ENCODE measurements at places on chromosomes 2 and 18. TPM values are rescaled to one million over a fixed set of nuclear protein-coding genes. Genes with fewer than 3 reads are reported as not detected.

The PRSS56 gene
- not detected for polyA plus RNA-seq

- no peak for DNase-seq
These were observed 37.3 kb downstream of the CYRIA start for GRCh38 chr2:16628314-16628713.

GRCh38 chr2:99636144-99637034 is 146.6 kb upstream of the REV1 start:
- DNase-seq = no peak

GRCh38 chr2:160353166-160353565 is 140.4 kb downstream of the RBMS1 start:
- no peak for DNase-seq

DNA sequence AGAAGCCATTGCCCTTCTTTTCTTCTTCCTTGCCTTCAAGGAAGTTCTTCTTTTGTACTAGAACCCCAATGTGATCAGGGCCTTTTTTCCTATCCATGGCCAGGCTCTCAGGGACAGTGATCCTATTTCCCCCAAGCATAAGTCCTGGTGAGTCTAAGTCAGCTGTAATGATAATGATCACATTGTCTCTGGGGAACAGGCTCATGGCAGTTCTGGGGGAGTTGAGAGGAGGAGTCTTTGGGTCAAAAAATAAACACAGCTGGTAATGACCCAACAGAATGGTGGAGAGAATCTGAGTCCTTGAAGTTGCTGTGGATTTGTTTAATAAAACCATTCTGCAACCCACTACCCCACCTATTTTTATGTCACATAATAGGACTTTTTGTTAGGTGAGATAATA is 96.6 kb downstream of the SOCS6 start:
- DNase-seq = no peak

DNA sequence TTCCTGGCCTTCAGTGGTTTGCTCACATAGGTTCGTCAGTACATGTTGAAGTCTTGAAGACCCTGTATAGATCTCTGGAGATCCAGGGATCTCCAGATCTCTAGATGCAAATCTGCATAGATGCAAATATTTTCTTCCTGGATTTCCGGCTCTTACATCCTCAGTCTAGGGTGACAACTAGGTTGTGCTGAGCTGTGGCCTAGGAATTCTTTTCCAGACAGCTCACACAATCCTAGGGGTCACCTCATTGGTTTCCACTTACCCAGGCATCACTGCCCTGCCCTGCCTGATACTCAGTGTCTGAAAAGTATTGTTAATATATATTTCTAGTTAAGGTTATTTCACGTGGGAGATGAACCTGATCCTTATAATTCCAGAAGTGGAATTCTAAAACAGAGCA is 105.1 kb upstream of the TTC27 start:
- no peak for DNase-seq

The MRPS5 gene
- polyA plus RNA-seq = 81.2 TPM

DNA sequence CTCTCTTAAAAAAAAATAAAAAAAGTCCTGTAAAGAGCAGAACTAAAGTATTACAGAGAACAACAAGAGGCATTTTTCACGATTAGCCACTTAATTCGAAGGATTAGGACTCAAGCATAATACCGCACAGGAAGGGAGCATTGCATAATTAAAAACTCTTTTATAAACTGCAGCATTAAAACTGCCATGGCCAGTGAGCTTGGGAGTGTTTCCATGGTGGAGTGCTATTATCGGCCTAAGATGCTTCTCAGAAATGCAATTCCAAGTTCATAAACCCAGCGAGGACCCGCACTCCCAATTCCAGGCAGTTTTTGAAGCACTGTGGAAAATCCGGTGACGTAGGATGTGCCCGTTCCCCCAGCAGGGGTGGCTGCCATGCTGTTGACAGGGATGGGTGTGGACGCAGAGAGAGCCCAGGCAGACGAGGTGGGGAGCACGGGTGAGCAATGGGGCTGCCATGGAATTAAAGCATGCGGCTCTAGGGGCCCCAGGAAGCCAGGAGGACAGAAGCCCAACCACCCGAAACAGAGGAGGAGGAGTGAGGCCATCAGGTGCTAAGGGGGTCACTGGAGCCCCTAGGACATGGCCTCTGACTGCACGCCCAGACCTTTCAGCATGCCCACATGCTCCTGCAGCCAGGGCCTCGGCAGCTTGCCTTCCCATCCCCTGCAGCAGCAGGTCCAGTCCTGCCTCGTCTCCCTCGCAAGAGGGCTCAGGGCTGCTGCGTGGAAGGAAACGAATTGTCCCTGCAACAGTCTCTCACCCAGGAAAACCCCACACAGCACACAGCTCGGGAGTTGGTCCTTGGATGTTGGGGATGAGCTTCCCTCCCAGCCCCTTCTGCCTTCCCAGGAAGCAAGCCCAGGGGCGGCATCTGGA is 233.4 kb downstream of the NDUFA10 start:
- no peak for DNase-seq

DNA sequence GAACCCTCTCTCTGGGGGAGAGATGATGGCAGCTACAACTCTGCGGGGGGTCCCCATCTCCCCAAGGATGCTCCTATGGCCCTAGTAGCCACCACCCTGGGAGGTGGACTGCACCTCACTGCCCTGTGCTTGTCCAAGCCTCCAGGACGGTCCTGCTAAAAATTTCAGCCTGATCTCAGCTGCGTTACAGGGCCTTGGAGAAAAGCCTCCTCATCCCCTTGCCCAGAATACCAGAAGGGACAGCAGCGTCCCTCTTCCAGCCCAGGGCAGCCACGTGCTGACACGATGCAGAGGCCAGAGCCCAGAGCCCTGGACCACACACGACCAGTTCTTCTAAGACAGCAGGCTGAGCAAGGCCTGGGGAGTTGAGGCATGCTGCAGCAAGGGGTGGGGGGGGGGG is 81.9 kb downstream of the GFPT1 start:
- DNase-seq = no peak

GRCh38 chr2:70956141-70956540 is 20.4 kb downstream of the ATP6V1B1 start:
- DNase-seq = no peak

DNA sequence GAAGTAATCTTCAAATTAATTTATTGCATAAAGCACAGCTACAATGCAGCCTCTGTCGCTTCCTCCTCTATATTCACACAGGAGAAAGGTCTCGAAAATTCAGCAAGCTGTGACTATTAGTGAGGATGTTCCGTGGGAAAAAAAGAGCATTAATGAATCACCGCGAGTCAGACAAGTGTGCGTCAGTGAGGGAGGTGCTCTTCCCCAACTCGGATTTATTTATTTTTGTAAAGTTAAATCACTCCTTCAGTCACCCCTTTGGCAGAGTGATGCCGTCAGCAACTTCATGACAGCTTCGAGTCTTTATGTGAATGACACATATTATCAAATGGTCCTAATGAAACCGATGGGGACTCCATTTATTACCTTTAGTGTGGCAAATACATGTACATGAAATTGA is 648.9 kb upstream of the SALL3 start:
- no peak for DNase-seq

DNA sequence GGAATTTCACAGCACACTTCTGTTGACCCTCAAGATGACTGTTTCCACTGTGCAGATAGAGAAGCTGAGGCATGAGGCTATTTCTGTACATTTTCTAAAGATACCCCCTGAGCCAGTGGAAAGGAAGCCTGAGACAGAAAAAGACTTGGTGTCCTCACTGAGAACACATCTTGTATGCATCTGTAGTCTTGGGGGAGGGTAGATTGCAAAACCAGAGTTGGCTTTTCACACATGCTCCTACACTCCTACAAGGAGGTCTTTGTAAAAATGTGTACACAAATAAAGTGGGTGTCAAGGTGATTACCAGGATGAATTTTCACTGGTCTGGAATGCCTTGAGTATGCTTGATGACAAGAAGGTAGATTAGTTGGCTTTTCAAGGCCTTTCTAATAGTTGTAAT is 98.0 kb downstream of the KCTD18 start:
- DNase-seq = no peak

DNA sequence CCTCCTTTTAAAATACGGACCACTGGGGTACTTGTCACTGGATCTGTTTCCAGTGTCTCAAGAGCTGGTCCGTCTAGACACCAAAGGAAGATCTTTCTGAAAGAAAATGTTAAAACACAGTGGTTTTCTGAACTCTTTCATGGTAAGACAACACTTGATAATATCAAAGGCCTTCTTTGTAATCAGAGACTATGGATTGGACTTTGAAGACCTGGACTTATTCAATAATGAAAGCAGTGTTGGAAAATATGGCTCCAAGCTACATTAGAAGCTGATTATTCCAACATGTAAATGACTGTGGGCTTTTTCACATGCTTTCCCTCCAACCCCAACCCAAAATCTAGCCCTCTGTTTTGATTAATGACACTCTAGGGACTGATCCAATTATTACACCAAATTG is 329.4 kb upstream of the LYPD1 start:
- DNase-seq = no peak

- DNase-seq = no peak
These were observed 169.4 kb upstream of the ALKAL2 start for GRCh38 chr2:457262-457661.

GRCh38 chr2:201631041-201631440 is 12.3 kb downstream of the TMEM237 start:
- no peak for DNase-seq

The AGFG1 gene
- 63.2 TPM for polyA plus RNA-seq

The SRD5A2 gene
- polyA plus RNA-seq = 0.30 TPM

The YWHAQ gene
- 454 TPM for polyA plus RNA-seq

- no peak for DNase-seq
These were observed 918 bp upstream of the NETO1 start for GRCh38 chr18:72868585-72869225.

DNA sequence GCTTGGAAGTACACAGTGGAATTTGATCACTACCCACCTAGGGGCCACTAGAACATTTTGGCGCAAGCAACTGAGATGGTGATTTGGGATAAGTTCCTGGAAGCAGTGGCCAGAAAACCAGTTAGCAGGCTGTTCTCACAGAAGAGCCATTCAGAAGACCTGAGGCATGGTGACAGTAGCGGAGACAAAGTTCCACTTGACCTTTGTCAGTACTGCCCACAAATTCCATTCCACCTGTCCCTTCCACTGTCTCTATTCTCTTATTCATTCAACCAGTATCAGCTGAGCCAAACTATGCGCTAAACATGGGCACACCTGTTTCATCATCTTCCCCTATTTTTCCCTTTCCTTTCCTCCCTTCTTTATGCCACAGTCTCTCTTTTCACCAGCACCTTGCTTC is 59.2 kb upstream of the PPP1CB start:
- DNase-seq = no peak

DNA sequence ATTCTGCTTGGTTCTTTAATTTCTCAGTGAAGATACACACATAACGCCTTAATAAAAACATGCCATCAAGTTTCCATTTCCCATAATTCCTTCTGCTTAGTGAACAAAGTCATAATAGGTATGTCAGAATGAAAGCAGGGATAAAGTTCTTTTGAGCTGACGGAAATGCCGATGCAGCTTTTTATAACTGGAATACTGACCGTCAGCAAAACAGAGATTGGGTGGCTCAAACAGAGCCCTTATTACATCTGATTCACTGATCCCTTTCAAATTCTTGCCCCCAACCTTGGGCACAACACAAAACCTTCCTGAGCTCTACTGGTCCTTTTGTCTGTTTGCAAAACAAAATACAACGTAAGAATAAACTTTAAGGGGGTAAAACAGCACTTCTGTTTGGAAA is 140.4 kb downstream of the CDH2 start:
- no peak for DNase-seq

DNA sequence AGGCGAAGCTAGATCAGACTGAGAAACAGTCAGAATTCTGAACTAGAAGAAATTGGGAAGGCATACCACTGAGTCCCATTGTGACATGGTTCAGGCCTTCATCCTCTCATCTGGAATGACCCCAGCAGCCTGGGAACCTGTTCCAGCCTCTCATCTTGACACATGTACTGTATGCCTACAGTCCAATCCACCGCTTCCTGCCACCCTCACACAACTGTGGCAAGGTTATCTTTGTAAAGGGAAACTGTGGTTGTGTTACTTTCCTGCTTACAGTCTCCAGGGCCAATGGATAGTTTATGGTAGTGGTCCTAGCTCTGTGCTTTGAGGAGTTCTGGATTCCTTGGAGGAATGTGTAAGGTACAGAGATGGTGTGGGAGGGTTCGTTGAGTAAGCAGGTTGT is 296.9 kb upstream of the TRIB2 start:
- DNase-seq = no peak

The ST8SIA5 gene
- polyA plus RNA-seq = 0.77 TPM

DNA sequence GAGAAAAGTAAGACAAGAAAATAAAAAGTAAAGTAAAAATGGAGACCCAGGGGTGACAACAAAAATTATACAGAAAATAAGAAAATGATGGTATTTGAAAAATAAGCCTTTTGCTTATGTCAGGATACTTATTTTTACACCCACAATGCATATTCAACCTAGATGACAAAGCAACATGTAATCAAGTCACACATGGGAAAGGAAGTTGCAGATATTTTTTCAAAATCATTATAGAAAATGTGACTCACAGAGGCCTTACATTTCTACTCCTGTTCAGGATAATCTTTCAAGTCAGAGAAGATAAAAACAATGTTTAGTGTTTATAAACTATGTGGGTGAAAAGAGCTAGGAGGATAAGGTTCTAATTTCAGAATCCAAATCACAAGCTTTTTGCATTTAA is 275.3 kb upstream of the UBE2E3 start:
- no peak for DNase-seq

- peak; percentile 28 for DNase-seq
These were observed 100.5 kb upstream of the LMAN1 start for GRCh38 chr18:59459369-59460071.

- peak; percentile 35 for DNase-seq
These were observed 88.4 kb downstream of the PMAIP1 start for GRCh38 chr18:59988098-59988706.

The SLC19A3 gene
- 19.0 TPM for polyA plus RNA-seq

- DNase-seq = no peak
These were observed 1.0 kb downstream of the HDLBP start for GRCh38 chr2:241314226-241315092.

GRCh38 chr2:203688798-203689197 is 17.6 kb upstream of the CD28 start:
- DNase-seq = no peak

GRCh38 chr18:32372047-32372380 is 98.7 kb downstream of the GAREM1 start:
- DNase-seq = no peak

DNA sequence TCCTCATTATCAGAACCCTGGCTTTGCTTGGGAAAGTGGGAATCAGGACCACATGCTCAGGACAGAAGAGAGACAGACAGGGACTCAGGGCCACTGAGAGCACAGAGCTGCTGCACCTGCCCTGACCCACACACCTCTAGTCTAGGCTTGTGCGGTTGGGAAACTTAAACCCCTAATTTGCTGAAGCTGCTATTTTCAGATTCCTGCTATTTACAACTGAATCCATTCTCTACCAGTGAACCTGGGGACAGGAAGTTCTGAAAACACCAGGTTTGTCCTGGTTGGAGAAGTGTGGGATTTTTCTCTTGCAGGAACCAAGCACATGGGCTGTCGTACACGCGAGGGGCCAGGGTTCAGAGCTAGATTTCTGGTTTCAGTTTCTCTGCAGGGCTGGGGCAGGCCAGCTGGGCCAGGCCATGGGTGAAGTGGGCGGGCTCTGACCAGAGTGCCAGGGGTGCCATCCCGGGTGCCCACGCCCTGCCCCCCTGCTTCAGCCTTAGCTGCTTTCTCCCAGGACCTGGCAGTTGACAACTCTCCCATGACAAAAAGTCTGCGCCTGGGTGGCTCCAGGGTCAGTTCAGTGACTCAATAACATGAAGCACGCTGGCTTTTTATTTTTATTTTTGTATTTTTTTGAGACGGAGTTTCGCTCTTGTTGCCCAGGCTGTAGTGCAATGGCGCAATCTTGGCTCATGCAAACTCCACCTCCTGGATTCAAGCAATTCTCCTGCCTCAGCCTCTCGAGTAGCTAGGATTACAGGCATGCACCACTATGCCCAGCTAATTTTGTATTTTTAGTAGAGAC is 51.3 kb upstream of the SLC1A4 start:
- no peak for DNase-seq

- no peak for DNase-seq
These were observed 30.3 kb downstream of the MGAT5 start for GRCh38 chr2:134284119-134284670.

All from right lung (tissue), 10 donors.